ENCODE measurements at places on chromosomes 3 and 15.

DNA sequence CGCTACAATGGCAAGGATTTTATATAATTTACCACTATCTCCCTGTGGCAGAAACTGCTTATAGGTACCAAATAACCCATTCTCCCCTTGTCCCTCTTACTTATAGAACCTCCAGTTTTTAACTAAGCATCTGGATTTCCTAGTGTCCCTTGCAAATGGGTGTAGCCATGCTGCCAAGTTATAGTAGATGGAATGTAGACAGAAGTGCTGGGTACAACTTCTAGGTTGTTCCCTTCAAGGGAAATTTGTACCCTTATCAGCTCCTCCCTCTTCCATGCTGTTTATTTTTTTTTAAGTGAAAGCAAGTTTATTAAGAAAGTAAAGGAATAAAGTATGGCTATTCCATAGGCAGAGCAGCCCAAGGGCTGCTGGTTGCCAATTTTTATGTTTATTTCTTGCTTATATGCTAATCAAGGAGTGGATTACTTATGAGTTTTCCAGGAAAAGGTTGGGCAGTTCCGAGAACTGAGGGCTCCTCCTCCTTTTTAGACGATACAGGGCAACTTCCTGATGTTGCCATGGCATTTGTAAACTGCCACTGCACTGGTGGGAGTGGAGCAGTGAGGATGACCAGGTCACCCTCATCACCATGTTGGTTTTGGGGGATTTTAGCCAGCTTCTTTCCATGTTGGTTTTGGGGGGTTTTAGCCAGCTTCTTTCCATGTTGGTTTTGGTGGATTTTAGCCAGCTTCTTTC, 40.1 kb upstream of the TM4SF19 start:
- DNase-seq, result no peak

DNA sequence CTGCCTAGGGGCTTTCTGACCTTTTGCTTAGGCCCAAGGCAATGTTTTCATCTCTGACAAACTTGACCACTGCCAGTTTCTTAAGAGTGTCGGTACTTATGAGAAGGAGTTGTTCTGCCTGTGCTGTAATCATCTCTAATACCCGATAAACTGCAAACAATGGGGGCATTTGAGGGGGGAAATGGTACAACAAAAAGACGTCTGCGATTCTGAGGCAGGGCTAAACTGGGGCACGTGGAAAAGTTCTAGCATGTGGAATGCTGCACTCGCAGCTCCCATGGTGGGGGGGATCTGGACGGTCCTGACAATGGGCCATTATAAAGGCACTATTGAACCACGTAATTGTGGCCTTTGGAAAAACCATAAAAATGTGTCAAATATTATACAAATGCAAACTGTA, 73.1 kb upstream of the SAMMSON start:
- DNase-seq, result no peak

DNA sequence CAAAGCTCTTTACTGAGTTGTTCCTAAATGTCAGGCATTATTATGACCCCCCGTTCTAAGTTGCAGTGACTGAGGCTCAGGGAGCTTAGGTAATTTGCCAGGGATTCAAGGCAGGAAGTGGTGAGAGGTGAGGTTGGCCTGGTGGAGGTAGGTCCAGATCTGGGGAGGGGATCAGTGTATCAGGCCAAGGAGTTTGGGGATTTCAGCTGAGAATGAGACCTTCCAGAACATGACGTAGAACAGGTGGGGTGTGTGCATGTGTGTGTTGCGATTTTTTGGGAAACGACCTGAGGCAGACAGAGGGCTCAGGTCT, 41.1 kb upstream of the MRPS22 start:
- DNase-seq, result no peak

- no peak for DNase-seq
Observed at GRCh38 chr3:135140591-135140990, 345.5 kb downstream of the EPHB1 start.

- no peak for DNase-seq
Observed at GRCh38 chr15:57472861-57473260, 96.6 kb downstream of the CGNL1 start.

GRCh38 chr3:79297245-79297960, 470.4 kb downstream of the ROBO1 start:
- peak; percentile 43 for DNase-seq

DNA sequence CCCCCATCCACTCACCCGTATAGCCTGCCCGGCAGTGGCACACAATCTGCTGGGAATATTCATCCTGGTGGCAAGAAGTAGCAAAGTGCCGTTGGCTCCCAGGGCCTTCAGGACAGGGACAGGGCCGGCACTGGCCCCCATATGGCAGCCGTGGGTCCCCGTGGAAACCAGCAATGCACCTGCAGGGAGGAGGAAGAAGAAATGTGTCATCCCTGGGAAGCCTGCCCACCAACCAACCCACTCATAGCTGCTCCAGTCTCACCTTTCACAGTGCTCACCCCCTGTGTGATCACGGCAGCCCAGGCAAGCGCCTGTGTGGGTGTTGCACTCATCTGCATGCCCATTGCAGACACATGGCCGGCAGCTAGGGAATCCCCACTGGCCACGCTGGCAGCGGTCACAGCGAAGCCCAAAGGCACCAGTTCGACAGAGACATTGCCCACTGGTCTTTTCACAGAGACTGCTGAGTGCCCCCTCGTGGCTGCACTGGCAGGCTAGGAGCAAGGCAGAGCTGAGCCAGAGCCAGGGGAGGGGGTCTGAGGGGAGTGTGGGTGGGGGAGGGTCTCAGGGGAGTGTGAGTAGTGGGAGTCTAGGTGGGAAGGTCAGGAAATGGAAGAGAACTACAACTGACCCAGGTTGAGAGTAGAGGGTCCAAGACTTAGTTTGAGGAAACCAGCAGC, 4.5 kb upstream of the USP19 start:
- no peak for DNase-seq

GRCh38 chr3:33490641-33491241, 50.5 kb upstream of the UBP1 start:
- DNase-seq, result no peak

DNA sequence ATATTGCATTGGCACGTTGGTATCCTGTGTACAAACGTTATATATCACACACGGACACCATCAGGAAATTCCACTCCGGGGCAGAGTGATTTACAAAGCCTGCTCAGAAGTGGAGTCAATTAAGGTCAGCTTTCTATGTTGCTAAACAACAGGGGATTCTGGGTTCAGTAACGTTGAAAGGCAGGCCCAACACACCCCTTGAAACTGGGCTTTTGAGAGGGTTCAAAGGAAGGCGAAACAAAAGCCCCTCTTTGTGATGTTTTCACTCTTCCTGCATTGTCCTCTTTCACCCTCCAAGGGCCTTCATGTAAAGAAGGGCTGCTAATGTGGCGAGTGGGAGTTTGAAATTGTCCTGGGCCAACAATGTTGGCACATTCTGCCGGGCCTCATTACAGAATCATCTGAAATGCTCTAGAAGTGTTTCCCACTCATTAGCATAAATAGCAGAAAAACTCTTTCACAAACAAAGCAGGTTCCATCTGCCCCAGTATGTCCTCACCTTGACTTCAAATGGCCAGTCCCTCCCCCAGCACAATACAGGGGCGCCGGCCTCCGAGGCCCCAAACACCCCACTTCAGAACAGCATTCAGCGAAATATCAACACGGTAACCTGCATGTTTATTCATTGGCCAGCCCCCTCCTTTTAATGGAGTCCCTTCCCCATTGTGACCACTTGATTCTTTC, 76.4 kb downstream of the HES1 start:
- DNase-seq, result no peak
